ENCODE measurements at places on chromosomes 7 and 10.

- no peak for DNase-seq
These were observed 89.9 kb downstream of the REEP3 start for GRCh38 chr10:63611078-63611477.

DNA sequence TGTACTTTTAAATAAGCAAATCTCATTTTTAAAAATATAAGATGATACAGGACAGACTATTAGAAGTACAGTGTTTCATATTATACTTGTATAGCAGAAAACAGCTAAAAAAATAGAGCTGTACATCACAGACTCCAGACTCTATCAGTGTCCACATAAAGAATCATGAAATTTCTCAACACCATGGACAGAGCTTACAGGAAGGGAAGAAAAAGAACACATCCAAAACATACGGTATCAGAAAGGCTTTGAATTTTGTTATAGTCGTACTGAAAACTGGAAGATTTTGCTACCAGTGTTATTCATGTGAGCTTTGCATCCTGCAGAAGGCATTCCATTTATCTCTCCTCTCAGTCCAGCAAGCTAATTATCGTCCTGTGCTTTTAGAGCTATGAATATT lies 183.2 kb upstream of the PTPRZ1 start:
- no peak for DNase-seq

DNA sequence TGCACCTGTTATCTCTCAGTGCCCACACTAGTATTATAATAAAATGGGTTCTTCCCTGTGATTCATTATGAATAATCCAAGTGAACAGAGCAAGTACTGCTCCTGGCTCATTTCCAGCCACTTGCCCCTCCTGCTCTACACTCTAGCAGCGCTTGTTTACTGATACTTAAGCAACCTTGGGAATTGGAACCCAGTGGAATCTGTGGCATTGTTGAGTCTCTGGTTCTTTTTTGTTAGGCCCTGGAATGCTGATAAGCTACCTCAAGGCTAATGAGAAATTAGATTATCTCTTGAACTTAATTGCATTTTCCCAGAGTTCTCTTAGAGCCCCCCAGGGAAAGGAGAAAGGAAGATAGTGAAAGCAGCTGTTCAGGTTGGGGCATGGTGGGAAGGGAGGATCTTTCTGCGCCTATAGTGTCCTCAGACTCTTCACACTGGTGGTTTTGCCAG lies 34.0 kb downstream of the PRKAR2B start:
- DNase-seq, result no peak

DNA sequence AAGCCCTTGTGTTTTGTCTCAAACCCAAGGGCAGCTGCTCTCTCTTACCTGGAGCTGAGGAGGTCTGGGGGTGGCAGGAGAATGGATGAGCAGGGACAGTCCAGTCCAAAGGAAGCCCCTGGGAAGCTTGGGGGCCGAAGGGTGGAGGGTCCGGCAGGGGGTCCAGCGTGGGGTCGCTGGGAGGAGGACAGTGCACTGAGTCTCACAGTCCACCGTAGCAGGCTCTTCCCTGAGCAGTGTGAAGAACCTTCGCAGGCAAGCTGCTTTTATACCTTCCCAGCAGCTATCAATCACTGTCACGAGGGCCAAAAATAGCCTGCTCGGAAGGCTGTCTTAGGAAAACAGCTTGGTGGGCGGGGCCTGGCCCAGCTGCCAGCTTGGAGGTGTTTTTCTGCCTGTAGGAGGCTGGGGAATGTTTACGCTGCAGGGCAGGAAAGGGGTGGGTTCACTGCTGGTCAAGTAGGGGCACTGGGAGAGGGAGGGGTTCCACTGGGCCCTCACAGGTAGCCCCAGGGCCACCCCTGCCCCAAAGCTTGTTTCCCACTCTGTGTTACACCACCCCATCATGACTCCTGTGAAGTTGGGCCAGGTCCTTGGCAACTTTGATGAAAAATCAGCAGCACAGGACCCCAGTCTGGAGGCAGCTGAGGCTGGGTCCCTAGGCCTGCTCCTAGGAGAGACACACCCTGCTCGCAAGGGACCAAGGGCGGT lies at the start of gene DEPP1:
TSS of gene DEPP1 (minus strand) at position 240 of the 711 bp plus-strand sequence. CDS start 779 bp downstream, outside the sequence.
- no peak for DNase-seq

- DNase-seq, result no peak
These were observed 239.1 kb upstream of the MEOX2 start for GRCh38 chr7:15925608-15926007.

DNA sequence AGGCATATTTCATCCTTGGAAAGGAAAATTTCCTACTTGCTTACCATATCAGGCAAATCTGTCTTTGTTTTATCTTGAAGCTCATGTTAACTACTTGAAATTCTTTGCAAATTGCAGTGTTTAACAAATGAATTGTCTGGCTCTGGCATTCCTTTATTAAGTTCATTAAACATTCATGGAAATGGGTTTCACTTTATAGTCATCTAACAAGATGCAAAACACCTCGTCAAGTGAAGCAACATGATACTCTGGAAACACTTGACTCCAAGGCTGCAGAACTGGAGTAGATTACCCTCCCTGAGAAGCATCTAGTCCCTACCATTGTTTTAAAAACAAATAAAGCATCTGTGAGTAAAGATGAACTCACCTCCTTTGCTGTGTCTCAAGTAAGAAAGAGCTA lies 1086.9 kb downstream of the NRG3 start:
- no peak for DNase-seq

- DNase-seq, result no peak
These were observed 6.2 kb upstream of the CELF2 start for GRCh38 chr10:11011436-11011835.

DNA sequence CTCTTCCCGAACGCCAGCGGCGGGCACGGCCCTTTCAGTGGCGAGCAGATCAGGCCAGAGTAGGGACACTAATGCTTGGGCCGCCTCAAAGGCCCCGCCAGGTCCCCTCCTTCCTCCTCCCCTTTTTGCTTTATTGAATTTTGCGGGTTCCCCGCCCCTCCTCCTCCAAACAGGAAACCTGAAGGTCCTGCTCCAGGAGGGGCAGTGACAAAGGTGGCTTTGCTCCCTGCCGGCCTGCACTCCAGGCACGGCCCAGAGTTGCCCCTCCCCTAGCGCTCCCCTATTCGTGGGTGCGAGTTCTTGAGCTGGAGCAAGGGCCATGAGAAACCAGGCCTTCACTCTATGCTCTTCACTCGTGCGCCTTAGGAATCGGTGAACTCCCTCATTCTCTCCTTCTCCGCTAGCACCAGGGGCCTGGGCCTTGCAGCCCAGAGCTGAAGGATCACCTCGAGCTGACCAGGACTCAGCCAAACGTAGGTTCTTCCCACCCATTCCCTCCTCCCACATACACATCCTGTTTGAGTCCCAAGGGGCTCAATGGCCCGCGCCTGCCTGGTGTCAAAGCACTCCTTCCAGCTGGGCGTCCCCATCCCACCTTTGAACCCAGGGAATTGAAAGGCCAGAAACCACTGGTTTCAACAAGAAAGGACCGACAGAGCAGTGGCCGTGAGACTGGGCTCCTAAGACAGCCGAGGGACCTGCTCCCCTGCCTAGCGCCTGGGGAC lies 619 bp upstream of the HOXA6 start:
- DNase-seq, result no peak

DNA sequence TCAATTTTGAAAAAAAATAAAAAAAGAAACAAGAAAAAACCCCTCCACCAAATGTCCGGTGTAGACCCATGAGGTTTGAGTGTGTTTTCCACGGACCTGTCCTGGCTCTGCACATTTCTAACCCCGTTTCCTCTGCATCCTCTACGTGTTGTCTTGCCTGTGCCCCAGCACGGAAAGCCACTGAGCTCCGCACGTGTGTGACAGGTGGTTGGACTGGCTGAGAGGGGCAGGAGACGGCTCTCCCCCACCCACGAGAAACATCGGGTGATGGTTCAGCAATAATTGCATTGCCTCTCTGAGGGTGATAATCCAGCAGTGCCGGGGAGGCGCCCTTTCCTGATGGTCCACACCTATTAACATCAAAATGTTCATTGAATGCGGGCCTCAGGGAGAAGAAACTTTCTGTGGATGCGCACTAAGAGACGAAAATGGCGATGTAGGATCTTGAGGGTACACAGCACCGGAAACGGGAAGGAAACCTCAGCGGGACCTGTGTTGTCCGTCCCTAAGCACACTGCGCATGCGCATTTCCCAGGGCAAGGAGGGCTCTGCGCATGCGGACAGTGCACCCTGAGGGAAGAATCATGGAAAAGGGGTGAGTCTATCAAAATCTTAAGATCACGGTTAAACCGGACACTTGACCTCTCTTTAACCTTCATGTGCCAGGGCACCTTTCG lies 470.1 kb upstream of the ADARB2 start:
- no peak for DNase-seq
